Activated naive CD8-positive, alpha-beta T cell treated with anti-CD3 and anti-CD28 coated beads, Interleukin-2, amount 10 ng/mL, durations not matched to agents 7 days and 5 days (primary cell): ENCODE measurements at places on chromosomes 7 and 10.

GRCh38 chr10:97719602-97720001 is 6.1 kb downstream of the MARVELD1 start:
- no peak for DNase-seq

DNA sequence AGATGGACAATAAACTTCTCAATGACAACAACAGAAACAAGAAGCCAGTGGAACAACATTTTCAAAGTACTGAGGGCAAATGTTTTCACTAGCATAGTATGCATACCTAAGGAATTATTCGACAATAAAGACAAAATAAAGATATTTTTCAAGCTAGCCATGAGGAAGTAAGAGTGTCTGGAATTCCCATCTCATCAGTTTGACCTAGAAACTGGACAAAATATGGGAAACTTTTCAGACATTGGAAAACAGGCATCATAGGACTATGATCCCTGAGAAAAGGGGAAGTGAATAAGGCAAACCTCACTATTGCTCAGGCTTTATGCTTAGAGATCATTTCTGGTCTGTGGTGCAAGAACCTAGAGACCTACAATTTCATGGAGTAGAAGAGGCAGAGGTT is 86.3 kb downstream of the OAT start:
- DNase-seq, result no peak

- DNase-seq, result no peak
Measured at GRCh38 chr10:5804386-5804785, 8.8 kb downstream of the GDI2 start.

- no peak for DNase-seq
Measured at GRCh38 chr7:140453273-140453672, 26.0 kb downstream of the MKRN1 start.

GRCh38 chr7:40402661-40403060 is 267.9 kb downstream of the SUGCT start:
- DNase-seq, result no peak

GRCh38 chr10:59709395-59710125 is at the start of gene SLC16A9:
TSS of gene SLC16A9 (minus strand) at chr10:59709850. CDS start at chr10:59684291, 25,559 bp downstream.
- DNase-seq, result peak; percentile 65

DNA sequence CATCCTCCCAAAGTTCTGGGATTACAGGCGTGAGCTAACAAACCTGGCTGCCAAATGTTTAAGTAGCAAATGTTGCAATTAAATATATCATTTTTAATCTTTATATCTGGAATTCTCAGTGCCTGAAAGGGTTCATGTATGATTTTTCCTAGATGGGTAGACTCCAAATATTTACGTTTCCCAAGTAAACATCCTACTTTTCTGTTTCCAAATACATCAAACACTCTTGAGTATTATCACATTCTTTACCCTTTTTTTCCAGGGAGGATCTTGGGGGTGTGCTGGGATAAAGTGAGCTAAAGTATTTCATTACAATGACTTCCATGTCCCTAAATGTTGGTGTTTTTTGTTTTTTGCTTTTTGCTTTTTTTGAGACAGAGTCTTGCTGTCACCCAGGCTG is 32.9 kb upstream of the CYTH3 start:
- DNase-seq, result no peak

DNA sequence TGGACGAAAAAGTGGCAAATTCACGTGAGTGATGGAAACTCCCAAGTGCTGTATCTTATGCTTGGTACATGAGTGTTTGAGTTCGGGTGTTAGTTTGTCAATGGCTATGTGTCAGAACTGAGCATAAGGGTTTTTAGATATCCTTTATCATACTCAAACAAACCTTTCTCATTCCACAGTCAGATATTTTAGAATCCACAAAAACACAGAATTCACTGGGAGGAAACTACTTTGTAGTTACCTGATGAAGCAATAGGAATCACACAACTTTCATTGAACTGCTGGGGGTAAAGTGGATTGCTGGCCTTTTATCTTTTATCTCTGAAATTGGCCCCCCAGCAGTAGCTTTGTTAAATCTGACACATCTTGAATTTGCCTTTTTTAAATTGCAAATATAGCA is 64.0 kb downstream of the DKK1 start:
- DNase-seq, result no peak

DNA sequence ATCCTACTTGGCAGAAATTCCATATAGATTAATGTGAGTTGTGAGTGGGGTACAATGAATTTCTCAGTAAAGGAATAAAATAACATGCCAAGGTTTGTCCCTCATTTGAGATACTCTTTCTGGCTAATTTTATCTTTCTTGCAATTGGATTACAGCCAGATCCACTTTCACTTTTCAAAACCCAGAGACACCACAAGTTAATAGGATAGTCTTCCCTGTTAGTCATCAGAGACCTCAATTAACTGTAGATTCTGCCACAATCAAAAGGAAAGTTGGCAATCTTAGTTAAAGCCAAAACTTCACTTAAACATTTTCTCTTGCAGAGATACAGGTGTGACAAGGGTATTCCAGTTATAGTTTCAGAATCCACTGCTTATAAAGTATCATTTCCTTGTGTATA is 91.4 kb upstream of the PHYHIPL start:
- no peak for DNase-seq

DNA sequence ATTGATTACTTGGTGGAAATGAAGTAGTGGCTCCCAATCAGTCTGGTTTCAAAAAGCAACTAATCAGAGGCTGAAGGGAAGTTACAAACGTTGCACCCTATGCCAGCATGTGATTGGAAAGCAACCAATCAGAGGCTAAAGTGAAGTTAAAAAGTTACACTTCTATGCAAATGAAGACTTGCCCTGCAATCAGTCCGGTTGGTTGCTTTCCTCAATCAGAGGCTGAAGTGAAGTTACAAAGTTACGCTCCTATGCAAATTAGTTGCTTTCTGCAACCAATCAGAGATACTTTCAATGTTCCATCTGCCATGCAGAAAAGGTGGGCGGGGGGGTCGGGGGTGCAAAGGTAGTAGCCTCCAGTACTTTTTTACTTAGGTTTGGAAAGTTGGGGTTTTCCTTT is 1077.1 kb downstream of the TYW1 start:
- no peak for DNase-seq

- DNase-seq, result no peak
Measured at GRCh38 chr7:98085674-98086073, 21.0 kb upstream of the LMTK2 start.

DNA sequence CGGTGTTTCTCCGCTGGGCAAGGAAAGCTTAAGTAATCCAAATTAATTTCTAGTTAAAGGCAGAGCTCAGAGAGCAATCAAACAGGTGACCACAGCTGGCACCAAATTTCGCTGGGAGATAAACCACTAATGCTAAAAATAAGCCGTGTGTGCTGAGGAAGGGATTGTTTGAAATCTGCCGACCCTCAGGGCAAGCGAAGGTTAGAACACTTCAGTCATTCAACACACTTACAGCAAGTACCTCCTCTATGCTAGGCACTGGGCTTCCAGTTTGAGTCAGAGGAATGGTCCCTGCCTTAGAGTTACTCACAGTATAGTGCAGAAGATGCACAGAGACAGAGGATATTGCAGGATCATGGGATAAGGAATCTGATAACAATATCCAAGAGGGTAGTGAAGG is 467.9 kb upstream of the PODXL start:
- no peak for DNase-seq

- DNase-seq, result peak; percentile 8
Measured at GRCh38 chr10:42952349-42952748, 124.5 kb upstream of the RET start.

DNA sequence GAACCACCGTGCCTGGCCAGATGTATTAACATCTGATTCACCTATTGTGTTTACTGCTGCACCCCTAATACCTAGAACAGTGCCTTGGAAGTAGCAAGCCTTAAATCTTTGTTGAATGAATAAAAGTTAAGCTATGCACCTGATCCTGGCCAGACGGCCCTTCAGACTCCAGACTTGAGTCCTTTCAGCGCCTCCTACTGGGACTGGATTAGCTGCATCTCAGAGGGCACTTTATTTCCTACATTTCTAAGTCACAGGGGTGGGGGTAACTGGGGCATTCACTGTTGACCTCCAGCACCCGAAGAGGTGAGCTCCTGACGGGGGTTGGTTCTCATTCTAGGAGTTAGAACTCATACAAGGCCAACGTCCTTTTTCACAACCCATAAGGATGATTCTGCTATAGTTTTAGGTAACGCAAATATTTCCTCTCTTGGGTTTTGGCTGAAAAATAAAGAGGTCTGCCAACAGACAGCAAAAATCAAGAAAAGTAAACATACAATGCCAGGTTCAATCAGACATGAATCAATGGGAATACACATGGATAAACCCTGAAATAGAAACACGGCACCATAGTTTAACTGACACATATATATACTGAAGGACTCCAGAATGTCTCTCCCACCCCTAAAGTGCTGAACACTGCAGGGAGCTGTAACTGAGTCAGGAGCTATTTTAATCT is 48.0 kb upstream of the DLG5 start:
- DNase-seq, result no peak

DNA sequence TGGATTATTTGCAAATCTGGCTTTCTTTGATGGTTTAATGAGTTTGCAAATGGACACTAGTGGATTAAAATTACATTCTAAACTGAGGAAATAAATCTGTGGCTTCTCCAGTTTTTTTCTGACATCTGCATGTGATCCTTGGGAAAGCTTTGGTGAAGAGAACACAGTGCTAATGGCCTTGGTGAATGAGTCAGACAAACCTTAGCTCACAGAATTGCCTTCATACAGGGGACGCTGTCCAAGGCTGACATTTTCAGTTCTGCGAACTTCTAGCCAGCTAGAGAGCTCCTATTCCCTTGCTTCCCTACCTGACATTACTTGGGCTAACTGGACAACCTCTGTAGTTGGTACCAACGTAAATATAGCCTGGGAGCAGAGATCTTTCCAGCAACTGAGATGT is 21.2 kb downstream of the BMPER start:
- DNase-seq, result no peak

DNA sequence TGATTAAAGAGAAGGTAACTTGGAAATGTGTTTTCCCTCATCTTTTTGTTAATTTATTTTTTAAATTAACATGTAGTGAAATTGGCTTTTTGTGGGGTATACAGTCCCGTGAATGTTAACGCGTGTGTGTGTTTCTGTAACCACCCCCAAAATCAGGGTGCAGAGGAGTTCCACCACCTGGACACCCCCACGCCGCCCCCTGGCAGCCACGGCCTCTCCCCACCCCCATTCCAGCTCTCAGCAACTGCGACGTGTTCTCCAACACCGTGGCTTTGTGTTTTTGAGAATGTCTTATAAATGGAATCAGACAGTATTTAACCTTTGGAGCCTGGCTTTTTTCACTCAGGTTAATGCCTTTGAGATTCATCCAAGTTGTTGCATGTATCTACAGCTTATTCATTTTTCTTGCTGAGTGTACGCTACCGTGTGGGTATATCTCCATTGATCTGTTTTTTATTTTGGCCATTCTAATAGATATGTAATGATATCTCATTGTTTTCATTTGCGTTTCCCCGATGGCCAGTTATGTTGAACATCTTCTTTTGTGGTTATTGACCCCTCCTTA is 218.8 kb downstream of the EBF3 start:
- DNase-seq, result no peak

GRCh38 chr10:70191972-70192305 is 21.6 kb upstream of the SAR1A start:
- no peak for DNase-seq

GRCh38 chr7:80643336-80643915 is 5.0 kb downstream of the CD36 start:
- DNase-seq, result no peak

DNA sequence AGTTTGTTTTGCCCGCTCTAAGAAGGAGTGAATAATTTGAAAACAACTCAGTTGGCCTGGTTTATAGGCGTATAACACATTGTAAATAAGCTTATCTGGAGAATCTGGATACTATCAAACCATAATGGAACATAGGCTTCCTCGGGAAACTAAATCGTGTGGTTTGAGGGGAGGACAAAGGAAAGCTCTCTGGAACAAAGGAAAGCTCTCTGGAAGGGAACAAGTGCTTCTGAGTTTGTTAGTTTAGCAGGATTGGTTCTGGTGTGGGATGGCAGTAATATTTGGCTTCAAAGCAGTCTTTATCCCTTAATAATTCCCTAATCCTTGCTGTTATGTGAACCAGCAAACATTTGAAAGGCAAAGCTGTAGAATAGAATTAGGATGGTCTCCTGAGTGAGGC is 15.0 kb upstream of the SLK start:
- no peak for DNase-seq

- no peak for DNase-seq
Measured at GRCh38 chr7:118305671-118306070, 81.2 kb downstream of the ANKRD7 start.

- no peak for DNase-seq
Measured at GRCh38 chr10:21398563-21399231, 126.8 kb downstream of the SKIDA1 start.

GRCh38 chr10:115593060-115593459 is 499.9 kb downstream of the ATRNL1 start:
- no peak for DNase-seq

GRCh38 chr10:105540381-105540780 is 899.3 kb downstream of the SORCS3 start:
- DNase-seq, result no peak

- DNase-seq, result no peak
Measured at GRCh38 chr10:73780966-73781365, 882 bp upstream of the CHCHD1 start.

DNA sequence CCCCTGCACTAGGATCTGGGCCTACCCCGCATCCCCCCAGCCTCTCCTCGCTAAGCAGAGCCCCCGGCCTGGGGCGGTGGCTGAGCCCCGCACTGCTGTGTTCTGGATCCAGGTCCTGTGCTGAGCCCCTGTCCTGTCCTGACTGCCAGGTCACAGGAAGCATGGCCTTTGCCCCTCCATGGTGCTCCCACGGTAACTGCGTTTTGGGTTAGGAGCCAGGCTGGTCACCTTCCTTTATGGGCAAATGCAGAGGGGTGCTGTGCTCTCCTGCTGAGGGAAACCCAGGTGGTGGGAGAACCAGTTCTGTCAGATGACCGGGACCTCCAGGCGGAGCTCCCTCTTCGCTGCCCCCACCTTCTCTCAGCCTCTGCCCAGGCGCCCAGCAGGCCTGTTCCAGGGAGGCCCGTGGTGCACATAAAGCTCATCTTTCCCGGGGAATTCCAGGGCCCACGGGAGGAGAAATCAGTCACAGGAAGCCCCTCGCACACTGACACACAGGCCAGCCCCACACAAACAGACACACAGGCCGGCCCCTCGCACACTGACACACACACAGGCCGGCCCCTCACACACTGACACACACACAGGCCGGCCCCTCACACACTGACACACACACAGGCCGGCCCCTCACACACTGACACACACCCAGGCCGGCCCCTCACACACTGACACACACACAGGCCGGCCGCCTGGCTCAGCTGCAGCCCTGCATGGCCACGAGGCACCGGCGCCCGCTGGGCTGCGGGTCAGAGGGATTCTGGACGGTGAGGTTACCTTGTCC is 75.6 kb downstream of the CFAP46 start:
- DNase-seq, result peak; percentile 11
